ENCODE measurements at places on chromosomes 6 and 20.

DNA sequence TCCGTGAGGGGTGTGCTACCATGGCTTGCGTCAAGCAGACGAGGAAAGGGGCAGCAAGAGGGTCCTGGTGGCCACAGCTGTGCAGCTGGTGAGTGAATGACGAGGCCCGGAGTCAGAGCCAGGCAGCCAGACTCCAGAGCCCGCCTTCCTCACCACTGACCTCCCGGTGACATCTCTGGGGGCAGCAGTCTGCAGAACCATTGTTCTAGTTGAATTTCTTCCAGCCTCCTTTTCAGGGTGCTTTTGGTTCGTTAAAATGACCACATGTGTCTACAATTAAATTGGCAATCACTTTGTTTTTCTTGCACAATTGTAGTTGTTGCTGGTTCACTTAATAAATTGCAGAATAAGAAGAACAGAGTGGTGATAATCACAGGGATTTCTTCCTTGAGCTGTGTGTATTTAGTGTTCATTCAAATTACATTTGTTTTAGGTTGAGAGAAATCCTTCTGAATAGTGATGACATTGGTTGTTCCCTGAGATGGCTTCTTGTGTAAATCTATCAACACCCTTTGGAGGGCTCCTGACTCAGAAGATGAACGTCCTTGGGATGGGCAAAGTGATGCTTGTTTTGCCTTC, 96.4 kb downstream of the TULP4 start:
- no peak for DNase-seq

- no peak for DNase-seq
These were observed 25.6 kb upstream of the LOC128125822 start for GRCh38 chr6:63546697-63547096.

DNA sequence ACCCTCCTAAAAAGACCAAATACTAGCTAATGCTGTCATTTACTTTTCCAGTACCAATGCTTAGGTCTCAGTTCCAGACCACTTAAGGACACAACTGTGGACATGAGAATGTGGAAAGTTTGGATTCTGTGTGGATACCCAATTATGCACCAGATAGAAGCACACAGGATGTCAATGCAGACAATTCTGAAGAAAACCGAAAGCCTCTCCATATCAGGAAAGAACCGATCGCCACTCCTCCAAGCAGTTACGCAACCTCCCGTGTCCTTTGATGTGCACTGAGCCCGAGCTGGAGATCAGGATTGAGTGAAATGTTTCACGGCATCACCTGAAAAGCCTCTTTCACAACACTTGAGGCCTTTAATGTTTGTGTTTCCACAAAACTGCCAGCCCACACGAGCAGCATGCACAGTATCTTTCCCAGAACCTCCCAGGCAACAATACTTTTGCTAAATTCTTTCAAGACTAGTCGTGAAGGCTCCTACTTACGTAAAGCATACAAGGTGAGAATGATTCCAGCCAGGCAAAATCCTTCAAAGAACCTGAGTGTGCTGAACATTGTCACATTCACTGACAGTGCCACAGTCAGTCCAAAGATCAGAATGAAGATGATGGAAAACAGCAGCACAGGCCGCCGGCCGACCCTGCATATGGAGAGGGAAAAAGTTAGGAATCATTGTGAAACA, 47.0 kb downstream of the SLC22A23 start:
- DNase-seq = no peak

- no peak for DNase-seq
These were observed 971 bp upstream of the SERINC3 start for GRCh38 chr20:44522841-44523240.

DNA sequence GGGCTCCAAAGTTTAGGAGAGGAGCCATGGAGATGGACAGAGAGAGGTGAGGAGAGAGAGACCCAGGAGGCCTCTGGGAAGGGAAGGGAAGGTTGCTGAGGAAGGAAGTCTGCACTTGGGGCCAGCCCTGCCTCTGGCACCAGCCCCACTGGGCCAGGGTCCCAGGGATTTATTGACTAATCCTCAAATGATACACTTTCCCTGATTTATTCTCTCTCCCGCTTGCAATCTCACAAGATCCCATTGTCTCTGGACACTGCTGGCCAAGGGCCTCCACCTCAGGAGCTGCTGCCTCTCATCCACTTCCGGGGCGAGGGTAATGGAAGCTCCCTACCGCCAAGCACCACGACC, 43.6 kb upstream of the FOXP4 start:
- no peak for DNase-seq

GRCh38 chr6:150734235-150734634, 131.3 kb upstream of the MTHFD1L start:
- DNase-seq = no peak

GRCh38 chr6:1485678-1486077, 96.3 kb downstream of the FOXF2 start:
- no peak for DNase-seq

- no peak for DNase-seq
These were observed 99.4 kb upstream of the RIPOR2 start for GRCh38 chr6:25035174-25035511.

- DNase-seq = no peak
These were observed 51.1 kb upstream of the PREP start for GRCh38 chr6:105453968-105454367.

DNA sequence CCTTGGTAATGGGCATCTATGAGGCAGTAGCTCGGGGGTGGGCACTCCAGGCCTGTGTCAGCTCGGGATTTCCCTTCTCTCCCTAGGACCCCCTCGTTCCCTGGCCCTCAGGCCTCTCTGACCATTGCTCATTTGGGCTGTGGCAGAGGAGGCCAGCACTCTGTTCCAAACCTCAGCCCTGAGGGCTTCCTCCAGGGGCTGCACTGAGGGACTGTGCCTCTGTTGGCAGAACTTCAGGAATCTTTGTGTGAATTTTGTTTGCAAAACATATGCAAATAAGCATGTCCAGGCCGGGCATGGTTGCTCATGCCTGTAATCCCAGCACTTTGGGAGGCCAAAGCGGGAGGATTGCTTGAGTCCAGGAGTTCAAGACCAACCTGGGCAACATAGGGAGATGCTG, 11.0 kb downstream of the PACSIN1 start:
- DNase-seq = no peak

DNA sequence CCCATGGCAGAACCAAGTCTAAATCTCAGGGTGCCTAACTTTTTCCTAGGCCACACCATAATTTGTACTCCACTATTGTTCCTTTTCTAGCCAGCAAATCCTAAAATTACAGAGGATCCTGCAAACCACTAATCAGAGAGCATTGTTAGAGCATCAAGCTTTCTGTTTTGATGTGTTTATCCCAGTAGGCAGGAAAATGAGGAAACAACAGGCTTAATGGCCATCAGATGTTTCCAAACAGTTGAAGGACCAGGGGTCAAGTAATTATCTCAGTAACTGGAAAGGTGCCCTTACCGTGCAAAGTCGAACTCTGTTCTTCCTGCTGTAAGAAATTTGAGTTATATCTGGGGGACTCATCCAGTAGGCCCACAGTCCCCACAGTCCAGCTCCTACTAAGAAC, 58.7 kb downstream of the RALY start:
- no peak for DNase-seq

DNA sequence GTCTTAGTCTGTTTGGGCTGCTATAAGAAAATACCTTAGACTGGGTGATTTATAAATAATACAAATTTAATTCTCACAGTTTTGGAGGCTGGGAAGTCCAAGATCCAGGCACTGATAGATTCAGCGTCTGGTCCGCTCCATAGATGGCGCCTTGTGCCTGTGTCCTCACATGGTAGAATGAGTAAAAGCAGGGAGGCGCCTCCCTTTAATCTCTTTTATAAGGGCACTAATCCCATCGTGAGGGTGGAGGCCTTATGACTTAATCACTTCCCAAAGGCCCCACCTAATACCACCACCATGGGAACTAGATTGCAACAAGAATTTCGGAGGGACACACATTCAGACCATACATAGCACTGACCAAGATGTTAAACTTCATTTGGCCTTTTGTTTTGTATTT, 91.2 kb upstream of the TMEM181 start:
- no peak for DNase-seq

DNA sequence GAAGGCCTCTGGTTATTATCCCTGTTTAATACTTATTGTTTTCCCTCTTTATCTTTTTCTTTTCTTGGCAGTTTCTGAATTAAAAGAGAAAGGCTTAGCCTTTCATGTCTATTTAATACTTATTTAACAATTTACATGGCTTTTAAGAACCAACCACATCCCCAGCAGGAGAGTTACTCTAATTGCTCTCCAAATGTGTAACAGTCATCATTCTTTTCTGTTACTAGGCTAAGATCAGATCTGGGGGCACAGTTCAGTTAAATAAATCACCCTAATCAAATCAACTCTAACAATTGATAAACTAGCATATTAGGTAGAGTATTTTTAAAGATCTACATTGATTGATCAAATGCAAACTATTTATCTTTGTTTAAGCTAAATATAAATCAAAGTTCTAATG, 54.1 kb upstream of the NT5E start:
- DNase-seq = no peak

GRCh38 chr20:31806564-31807355, 12.4 kb upstream of the MYLK2 start:
- DNase-seq = no peak

- no peak for DNase-seq
These were observed 147.8 kb downstream of the CD83 start for GRCh38 chr6:14265049-14266021.

DNA sequence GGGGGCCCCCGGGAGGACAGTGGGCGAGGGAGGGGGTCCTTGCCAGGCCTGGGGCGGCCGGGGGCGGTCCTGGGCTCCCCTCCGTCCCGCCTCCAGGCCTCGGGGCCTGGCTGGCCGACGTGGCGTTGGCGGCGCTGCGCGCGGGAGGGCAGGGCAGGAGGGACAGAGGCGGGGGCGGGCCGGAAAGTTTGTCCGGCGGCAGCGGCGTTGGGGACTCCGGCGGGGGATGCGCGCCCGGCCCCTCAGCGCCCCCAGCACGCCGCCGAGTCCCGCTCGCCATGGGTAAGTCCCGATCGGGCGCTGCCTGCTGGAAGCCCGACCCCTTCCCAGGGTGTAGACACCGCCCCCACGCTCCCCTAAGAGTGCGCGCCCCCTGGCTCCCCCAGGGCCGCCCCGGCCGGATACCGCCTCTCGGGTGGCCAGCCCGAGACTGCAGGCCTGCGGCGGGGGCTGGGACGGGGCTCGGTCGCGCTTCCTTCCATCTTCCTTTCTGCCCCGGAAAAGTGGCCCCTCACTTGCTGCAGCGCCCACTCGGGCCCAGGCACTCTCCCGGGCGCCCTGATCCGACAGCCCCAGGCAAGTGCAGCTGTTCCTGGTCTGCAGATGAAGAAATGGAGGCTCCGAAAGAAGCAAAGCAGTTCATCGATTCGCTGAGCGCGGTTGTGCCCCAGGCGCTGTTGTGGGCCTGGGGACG, at the start of gene SLC2A10:
Gene SLC2A10 (plus strand): TSS at position 191 of the 694 bp plus-strand sequence. CDS start 88 bp downstream, at position 279.
- peak; percentile 40 for DNase-seq

- no peak for DNase-seq
These were observed 11.7 kb upstream of the SIRPB1 start for GRCh38 chr20:1631309-1632151.

GRCh38 chr6:135791441-135791840, 60.1 kb upstream of the PDE7B start:
- no peak for DNase-seq

- DNase-seq = no peak
These were observed 26.6 kb downstream of the ZC3H12D start for GRCh38 chr6:149458196-149458595.

Measured in neuronal stem cell (in vitro differentiated cells).